ENCODE measurements at places on chromosomes 7 and 10.

DNA sequence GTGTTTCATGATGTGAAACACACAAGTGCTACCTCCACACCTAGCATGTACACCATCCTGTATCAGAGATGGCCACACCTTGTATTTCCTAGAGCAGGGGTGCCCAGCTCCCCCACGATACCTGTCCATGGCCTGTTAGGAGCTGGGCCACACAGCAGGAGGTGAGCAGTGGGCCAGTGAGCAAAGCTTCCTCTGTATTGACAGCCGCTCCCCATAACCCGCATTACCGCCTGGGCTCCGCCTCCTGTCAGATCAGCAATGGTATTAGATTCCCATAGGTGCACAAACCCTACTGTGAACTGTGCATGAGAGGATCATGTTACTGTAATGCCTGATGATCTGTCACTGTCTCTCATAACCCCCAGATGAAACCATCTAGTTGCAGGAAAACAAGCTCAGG, 145.6 kb upstream of the RNF32 start:
- DNase-seq: no peak

- DNase-seq: no peak
These were observed 123.0 kb downstream of the SH2D4B start for GRCh38 chr10:80660736-80661135.

DNA sequence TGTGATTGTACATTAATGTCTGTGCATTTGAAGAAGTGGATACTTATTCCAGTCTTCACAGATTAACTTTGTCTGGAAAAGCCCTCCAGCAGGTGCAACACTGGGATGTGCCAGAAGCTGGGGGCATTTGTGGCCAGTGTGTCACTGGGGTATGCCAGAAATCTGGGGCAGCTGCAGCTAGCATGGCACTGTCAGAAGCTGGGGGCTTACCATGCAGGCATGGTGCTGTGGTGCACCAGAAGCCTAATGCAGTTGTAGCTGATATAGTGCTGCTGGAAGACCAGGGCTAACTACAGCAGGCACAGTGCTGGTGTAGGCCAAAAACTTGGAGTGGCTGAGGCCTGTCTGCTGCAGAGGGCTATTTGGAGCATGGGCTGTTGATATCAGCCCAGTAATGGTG, 270.1 kb downstream of the STK31 start:
- no peak for DNase-seq

GRCh38 chr10:131553121-131553520, 241.6 kb upstream of the TCERG1L start:
- DNase-seq: no peak

DNA sequence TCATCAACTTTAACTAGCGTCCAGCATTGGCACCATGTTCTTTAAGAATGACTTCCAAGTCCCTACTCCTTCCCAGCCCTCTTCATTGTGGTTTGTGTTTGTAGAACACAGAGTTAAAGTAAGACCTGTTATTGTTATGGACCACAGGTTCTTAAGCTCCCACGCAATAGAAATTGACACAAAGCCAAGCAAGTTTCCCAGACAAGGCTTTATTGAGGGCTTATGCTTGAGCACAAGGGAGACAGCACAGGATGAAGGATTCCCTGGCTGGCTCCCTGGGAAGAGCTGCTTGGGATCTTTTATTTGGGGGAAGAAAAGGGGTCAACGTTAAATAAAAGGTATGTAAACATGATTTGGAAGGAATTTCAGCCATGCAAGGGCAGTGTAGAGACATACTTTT, 44.3 kb upstream of the PRKCQ start:
- DNase-seq: no peak

GRCh38 chr10:17904564-17904963, 47.2 kb upstream of the SLC39A12 start:
- DNase-seq: no peak

DNA sequence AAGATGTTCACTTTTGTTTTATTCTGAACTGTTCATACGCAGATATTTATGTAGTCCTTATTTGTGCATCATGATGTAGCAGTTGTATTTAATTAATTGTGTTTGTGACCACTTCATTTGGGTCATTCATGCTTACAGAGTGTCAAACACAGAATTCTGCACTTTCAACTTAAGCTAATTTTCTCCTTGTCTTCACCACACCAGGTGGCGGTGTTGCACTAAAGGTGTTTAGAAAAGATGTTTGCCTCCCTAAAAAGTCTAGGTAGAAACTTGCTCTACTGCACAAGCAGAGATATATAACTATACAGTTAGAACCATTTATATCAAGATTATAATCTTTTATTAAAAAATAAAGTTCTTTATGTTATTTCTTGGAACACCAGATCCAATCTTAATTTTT, 1.3 kb upstream of the TAS2R38 start:
- peak; percentile 15 for DNase-seq

DNA sequence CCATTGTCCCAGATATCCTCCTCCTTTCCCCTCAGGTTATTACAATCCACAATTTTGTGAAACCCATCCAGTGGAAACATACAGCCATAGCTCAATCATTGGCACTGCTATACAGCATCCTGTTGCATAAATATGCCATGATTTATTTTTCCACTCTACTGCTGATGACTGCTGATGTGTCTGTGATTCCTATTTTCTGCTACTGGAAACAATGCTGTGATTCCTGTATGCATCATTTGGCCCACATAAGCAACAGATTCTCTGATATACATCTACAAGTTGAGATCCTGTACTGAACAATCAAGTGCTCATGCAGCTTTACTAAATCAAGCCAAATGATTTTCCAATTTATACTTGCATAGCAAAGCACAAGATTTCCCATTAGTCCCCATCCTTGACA, 39.6 kb downstream of the CUL2 start:
- no peak for DNase-seq

DNA sequence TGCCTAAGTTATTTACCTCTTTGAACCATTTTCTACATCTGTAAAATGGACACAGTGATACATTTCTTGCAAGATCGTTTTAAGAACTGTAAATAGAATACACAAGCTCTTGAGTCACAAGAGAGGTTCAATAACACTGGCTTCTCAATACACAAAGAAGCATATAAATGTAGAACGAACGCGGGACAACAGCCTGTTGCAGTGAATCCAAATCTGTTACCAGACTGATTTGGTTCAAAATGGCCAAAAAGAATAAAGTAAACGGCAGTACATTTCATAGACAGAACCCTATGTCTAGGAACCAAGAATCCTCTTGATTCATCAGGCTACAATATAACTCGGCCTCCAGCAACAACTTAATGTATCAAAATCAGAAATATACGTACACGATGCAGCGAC, 701 bp downstream of the MTPAP start:
- no peak for DNase-seq

DNA sequence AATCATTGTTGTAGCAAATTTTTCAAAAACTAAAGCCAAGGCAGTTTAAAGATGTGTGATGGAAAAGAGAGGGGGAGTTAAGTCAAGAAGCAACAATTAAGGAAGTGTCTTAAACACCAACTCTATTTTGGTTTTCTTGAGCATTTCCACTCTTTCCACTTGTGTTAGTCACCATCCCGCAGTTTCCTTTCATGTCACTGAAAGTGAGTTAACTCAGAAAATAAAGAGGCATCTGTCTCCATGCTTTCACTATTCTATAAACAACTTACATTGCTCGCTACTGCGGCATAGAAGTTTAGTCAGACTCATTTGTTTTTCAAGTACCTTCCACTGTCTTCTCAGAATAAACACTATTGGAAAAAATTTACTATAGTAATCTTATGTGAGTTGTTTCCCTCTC, 284.9 kb upstream of the SEMA3D start:
- no peak for DNase-seq

DNA sequence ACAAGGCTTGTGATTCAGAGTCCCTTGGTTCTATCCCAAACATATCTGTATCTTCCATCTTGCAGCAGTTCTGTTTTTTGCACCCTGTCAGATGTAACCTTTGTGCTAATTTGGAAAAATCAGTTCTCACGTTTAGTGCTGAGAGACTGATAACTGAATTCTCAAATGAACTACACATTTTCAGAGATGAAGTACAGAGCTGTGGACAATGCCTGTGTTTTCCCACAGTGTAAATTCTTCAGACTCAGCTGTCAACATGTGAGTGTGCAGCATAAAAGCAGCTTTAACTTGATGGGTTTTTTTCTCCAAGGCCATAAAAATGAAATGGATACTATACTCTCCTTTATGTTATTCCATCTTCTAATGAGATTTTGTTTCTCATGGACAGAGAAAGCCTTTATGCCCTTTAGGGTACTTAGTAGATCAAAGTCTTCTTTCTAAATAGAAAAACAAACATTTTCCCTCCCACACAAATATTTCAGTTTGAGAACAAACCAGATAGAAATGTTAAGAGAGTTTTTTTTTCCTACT, 150.9 kb downstream of the SEMA3A start:
- DNase-seq: no peak

GRCh38 chr7:127035203-127035849, 217.4 kb downstream of the GRM8 start:
- no peak for DNase-seq

- no peak for DNase-seq
These were observed 552.4 kb upstream of the KCND2 start for GRCh38 chr7:119720541-119720940.

GRCh38 chr7:107505997-107506673, 36.3 kb downstream of the GPR22 start:
- peak; percentile 36 for DNase-seq

DNA sequence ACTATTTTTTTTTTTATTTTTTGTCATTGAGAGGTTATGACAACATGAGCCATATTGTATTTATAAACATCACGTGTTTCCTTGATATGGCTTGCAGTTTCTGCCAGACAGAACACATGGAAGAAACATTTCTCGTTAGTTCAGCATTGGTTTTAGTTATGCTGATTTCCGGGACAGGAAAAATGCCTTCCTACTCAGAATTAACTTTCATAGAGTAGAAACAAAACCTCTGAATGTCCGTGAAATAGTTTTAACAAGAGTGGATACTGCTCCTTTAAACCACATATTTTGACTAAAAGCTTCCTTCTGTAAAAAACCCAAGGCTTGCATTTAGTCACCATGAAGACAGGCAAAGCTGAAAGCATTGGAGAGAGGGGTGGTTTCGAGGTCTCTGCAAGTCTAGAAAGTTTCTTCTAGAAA, 240.4 kb downstream of the KIAA1217 start:
- DNase-seq: no peak

DNA sequence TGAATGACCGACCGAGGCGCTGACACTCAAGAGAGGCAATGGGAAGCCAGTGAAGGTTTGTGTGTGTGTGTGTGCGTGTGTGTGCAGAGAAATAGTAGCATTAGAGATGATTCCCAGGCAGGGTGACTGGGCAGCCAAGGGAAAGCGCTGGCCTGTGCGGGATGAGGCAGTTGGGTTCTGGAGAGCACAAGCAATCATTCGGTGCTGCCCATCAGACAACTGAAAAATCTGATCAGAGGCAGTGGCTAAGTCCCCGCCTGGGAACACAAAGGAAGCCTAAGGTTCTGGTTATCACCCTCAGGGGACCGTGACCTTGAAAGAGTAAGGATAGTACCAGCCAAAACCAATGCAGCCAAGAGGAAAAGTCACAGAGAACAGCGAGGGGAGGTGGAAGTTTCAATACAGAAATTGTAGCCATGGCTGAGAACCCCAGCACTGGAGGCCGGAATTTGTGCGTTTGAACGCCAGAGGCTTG, 868 bp upstream of the PDCD4 start:
- DNase-seq: no peak

GRCh38 chr7:151657173-151657572, 137.5 kb upstream of the RHEB start:
- DNase-seq: no peak

DNA sequence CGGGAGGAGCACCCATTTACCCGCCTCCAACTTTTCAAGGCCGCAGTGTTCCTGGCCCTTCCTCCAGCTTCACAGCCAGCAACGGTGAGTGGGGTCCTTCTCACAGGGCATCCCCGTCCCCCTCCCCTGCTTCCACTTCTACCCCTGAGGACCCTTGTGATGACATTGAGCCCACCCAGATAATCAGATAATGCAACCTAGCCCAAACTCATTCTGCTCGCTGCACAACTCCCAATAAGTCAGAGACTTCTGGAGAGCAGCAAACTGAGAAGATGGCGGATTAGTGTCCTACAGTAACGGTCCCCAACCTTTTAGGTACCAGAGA, 74.5 kb downstream of the OAT start:
- no peak for DNase-seq

DNA sequence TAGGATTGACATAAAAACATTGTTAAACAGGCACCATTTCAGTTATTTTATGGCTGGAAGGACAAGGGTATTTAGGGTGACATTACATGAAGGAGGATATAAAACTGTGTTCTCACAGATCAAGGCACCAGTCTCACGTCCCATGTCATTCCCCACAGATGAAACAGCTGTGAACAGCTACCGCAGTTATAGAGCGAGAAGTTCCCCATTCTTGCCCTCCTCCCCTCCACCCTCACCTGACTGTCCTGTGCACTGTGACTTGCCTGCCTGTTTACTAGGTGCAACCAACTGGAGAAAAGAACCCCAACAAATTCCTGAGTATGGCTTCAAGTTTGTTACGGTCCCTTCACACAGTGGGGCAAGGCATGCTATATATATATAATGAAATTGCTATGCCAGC, 141.6 kb downstream of the SND1 start:
- no peak for DNase-seq

GRCh38 chr7:37211097-37211880, 237.4 kb downstream of the ELMO1 start:
- no peak for DNase-seq

GRCh38 chr7:43302773-43303460, 190.5 kb downstream of the HECW1 start:
- no peak for DNase-seq

DNA sequence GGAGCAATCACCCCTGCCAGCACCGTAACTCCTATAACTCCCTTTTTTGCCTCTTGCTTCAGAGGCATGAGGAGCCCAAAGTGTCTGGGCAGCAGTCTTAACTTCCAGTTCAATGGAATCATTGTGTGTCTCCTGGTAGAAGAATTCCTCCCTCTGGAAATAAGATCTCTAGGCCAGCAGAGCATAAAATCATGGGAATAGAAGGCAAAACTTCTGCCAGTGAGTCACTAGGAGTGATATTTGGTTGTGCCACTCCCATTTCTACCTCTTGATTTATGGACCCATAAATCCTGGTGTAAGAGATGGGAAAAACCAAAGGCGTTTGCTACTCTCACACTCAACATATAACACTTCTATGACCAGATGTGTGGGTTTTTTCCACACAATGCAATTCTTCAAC, 104.9 kb upstream of the FAM180A start:
- no peak for DNase-seq

DNA sequence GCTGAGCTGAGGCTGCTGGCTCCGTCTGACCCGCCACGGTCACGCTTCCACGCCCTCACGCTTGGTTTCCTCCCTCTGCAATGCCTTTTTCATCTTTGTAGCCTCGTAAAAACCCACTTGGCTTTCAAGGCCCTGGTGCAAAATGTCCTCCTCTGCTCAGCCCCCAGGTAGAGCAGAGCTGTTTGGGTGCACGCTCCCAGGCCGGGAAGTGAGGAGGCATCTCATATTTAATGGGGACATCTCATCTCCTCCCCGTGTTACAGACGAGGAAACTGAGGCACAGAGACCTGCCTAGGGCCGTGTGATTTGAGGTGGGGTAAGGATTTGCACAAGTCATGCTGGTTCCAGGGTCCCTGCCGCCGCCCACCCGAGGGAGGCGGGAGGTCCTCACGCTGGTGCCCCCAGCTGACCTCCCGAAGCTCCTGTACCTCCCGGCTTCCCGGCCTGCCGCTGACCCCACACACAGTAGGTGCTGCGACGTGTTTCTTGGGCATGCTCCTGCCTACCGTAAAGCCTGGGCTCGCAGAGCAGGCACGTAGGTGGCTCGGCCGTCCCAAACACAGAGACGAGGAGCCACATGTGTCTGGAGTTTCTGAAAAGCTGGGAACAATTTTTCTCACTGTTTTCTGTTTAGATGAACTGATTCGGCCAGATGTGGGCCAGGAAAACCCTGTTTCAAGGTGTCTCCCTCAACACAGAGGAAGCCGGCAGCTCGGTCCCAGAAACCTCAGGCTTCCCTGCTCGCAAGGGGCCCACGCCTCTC, 11.5 kb downstream of the FOXL3 start:
- DNase-seq: no peak
